Stimulated activated CD4-positive, alpha-beta T cell treated with anti-CD3 and anti-CD28 coated beads, Interleukin-2, amount 100 ng/mL, for 24 hours (primary cell): ENCODE measurements at places on chromosomes 7 and 10.

DNA sequence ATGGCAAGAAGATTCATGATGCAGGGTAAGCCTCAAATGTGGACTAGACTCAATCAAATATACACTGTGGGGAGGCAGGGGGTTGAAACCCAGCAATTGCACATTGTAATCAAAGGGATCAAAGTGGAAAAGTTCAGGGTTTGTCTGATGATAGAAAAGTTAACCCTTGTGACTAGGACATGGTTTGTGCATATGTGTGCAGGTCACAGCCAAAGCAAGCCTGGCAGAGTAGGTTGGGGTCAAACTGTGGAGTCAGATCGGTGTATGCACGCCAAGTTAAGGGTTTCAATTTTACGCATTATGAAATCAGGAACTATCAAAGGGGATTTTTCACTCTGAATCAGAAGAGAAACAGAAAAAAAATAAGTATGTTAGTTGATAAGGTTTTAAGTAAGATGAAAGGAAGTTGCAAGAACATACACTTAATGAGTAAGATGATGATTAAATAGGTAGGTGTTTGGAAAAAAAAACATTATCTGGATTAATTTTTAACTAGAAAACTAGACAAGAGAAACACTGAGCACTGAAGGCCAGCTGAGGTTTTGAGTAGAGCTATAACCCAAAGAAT is 188.3 kb downstream of the DGKB start:
- no peak for DNase-seq

DNA sequence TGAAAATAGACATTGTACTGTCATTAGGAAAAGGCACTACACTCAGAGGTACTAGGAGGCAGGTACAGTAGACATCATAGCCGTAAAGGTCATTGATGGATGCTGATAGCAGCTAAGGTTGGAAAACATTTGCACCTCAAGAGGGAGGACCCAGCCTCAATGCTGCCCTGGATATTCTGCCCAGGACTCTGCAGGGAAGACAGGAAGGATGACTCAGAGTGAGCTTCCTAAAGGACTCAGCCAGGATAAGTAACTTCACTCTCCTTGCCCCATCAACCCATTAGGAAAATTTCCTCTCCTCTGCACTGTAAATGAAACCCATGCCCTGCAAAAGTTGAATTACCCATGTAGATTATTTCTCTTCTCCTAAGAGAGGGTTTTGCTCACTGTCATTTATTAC is 617.9 kb upstream of the MKI67 start:
- DNase-seq: no peak

DNA sequence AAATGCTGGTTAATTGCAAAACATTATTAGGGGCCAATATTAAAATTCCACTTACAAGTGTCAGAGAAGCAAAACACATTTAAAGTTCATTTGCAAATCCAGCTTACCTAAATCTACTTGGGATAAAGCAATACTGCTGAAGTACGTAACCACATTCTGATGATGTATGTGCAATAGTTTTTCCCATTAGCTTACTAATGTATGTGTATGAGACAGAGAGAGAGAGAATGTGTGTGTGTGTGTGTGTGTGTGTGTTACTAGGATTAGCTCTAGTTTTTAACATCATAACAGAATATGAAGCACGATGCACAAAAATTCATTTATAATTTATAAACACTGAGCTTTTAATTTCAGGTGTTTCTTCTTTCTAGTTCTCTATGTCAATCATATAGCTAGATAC is 1074.2 kb upstream of the C7orf33 start:
- no peak for DNase-seq

DNA sequence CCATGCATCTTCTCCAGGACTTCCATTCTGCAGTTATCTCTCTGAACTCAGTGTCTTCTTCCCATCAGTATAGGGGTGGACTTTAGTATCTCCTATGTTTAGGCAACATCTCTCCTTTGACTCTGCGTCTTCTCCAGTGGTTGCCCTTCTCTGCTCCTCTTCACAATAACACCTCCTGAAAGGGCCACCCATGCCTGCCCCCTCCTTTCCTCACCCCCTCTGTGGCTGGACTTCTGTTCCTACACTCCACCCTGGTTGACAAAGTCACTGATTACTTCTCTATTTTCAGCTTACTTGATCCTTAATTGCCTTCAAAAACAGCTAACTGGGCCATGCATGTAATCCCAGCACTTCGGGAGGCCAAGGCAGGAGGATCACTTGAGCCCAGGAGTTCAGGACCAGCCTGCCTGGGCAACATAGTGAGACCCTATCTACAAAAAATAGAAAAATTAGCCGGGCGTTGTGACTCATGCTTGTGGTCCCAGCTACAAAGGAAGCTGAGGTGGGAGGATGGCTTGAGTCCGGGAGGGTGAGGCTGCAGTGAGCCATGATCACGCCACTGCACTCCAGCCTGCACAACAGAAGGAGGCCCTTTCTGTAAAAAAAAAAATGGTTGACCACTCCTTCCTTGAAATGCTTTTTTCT is 13.7 kb downstream of the SRGN start:
- peak; percentile 17 for DNase-seq

DNA sequence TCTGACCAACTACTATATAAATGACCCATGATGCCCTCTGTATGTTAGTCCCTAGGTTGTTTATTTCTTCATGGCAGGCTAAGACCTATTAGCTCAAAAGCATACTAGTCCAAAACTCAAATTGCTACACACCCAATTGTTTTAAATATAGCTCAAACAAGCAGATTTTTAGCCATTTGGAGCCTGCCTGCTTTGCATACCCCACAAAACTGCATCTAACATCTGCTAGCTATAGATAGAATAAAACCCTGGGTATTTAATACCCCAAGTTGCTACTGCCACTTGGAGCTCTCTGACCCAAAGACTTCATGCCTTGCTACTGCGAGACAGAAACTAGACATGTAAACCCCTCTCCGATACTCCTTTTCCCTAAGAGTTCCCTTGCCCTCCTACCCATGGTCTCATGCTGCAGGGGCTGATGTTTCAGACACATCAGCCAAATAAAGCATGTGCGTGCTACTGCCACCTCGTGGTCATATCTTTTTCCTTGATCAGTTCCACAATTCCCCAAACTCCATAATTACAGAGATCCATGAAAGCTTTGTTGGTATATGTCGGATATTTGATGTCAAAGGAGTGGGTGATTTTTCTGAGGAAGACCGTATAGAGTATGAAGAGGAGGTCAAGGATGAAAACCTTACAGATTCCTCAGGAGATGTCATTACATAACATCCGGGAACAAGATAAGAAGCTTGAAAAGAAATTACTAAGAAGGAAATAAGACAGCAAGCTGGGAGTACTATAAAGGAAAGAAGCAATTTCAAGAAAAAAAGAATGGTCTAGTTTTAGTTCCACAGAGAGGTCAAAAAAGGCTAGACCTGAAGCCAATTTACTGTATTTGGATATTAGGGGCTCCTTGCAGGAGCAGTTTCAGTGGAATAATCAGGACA is 386.6 kb downstream of the SH2D4B start:
- DNase-seq: peak; percentile 32

DNA sequence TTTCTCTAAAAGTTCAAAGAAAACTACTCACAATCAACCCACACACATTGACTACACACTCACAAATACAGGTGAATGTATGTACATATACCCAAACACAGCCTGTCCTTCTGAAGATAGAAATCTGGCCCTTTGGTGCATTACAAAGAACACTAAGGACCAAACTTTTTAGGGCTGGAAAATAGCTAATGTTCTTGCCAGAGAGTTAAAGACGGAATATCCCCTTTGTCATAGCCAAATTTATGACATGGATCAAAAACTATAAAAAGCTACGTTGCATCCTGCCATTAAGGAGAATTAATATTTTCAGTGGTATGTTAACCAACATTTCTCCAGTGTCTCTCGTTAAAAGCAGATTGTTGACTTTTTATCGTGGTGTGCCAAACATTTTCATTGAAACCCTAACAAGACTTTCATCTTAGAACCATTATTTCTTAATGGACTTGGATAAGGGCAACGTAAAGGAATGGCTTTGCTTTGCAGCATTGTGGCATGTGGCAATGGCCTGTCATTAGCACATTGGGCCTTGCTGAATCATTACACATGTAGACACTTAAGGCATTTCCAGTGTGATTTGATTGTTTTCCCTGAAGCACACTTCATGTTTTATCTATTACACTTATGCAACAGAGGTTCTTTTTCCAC is 150.9 kb upstream of the MEOX2 start:
- no peak for DNase-seq

DNA sequence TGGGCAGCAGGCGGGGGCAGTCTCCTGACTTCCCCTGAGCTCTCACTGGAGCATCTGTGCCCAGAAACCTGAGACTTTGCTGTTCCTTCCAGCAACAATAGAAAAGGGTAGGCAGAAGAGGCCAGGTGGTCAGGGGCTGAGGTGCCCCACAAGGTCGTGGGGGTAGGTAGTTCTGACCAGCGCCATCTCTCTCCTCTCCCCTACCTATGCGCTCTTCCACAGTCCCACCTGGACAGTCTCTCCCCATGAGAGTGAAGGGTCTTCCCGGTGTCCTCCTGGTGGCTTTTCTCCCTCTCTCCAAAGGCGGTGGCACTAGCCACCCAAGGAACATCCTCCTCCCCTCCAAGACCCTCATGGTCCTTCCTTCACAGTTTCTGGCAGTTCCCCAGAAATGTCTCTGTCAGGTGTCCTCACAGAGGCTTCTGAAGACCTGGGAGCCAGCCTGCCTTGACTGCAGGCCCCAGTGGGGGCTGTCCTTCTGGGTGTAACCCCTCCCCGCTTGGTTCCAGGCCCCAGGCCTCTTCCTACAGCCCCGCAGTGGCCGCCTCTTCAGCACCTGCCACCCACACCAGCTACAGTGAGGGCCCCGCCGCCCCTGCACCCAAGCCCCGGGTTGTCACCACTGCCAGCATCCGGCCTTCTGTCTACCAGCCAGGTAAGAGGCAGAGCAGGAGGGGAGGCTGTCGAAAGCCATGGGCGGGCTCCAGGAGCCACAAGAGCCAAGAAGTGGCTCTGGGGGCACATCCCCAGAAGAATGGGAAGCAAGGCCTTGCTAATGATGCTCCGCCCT is 41.3 kb downstream of the LDB3 start:
- no peak for DNase-seq

DNA sequence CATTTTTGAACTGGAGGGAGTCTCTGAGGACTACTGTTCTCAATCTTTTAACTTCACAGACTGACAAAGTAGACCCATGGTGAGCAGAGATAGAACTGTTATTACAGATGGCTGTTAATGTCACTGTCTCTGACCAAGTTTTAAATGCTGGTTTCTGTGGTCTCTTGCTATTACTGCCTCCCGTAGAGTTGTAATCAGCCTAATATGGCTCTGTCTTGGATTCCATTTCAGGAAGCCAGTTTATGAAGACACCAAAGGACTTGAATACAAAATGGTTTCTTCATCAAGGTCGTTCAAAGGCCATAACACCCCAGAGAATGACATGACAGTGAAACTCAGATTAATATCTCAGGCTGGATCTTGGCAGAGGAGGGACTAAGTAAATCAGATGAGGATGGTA is 3.9 kb downstream of the SFRP4 start:
- no peak for DNase-seq

- DNase-seq: peak; percentile 61
Observed at GRCh38 chr10:44386546-44387052, 1.7 kb upstream of the CXCL12 start.

DNA sequence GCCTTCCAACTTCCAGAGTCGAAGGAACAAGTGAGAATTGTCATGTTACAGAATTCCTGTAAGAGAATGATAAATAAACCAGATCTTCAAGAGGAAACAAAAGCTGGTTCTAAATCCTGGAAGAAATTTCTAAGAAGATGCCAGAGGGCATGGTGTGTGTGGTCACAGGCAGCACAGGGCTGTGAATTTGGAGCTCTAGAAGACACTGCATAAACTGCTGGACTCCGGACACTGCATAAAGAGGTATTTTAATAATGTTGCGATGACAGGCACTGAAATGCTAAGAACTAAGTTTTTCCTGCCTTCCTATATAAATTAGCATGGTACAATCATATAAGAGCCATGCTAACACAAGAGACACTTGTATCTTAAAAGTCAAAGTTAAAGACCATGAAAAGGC is 86.0 kb downstream of the LARP4B start:
- no peak for DNase-seq

DNA sequence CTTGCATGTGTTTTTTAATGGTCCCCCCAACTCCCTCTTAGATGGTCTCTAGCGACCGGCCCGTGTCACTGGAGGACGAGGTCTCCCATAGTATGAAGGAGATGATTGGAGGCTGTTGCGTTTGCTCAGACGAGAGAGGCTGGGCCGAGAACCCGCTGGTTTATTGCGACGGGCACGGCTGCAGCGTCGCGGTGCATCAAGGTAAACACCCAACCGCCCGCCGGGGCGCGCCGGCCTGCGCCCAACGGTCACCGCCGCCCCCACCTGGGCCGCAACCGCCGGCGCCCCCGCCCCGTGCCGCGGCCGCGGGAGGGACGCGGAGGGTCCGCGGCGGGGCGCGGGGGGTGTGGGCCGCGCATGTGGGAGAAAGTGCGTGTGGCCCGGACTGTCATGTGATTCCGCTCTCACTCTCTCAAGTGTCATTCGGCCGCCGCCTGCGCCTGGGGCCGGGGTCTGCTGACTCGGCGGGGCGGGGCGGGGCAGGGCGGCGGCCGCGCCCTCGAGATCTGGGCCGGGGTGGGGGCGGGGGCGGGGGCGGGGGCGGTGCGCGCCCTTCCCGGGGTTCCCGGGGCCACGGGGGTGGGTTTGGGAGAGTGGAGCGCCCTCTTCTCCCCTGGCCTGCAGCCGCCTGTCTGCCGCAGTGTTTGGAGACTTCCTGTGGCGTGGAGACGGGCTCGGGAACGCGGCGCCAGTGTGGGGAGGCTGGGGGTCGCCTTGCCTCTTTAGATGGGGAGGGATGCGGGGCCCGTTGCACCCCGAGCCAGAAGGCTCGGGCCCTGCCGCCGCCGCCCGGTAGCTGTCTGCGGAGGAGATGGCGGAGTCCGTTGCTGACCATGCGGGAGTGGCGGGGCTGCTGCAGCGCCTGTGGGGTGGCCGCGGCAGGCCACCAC is 817 bp downstream of the MLLT10 start:
- peak; percentile 57 for DNase-seq

GRCh38 chr10:103547391-103547946 is 54.0 kb downstream of the NEURL1 start:
- no peak for DNase-seq

DNA sequence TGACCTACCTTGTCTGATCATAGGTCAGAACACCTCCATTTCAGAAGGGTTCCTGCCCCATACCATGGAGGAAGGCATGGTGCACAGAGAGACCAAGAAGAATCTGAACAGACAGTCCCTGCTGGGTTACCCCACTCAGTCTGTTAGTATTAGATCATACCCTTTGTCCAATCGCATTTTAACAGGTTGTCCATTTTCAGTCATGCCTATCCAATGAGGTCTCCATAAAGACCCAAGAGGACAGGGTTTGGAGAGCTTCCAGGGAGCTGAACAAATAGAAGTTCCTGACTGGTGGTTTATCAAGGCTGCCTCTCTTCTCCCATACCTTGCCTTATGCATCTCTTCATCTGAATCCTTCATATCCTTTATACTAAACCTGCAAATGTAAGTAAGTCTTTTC is 21.2 kb upstream of the SLC16A12 start:
- DNase-seq: no peak

- DNase-seq: no peak
Observed at GRCh38 chr7:124480036-124480820, 285.4 kb downstream of the GPR37 start.

DNA sequence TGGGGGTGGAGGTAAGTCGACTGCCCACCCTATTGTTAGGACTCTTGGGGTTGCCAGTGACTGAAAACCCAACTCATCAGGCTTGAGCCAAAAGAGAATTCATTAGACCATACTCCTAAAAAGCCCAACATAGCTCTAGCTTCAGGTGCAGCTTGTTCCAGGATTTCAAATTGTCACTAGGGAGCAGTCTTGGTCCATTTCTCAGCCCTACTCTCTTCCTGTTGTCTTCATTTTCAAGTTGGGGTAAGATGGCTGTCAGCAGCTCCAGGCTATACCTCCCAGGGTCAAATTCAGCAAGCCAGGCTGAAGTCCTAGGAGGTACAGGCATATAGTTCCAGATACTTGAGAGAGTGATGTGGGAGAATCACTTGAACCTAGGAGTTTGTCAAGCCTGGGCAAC is 14.9 kb upstream of the COL13A1 start:
- no peak for DNase-seq
